ENCODE measurements at places on chromosomes 3 and 15.

GRCh38 chr3:57752307-57752706 lies 3.8 kb upstream of the SLMAP start:
- DNase-seq = no peak

- no peak for DNase-seq
Measured at GRCh38 chr3:109569135-109569846, 231.9 kb upstream of the DPPA4 start.

DNA sequence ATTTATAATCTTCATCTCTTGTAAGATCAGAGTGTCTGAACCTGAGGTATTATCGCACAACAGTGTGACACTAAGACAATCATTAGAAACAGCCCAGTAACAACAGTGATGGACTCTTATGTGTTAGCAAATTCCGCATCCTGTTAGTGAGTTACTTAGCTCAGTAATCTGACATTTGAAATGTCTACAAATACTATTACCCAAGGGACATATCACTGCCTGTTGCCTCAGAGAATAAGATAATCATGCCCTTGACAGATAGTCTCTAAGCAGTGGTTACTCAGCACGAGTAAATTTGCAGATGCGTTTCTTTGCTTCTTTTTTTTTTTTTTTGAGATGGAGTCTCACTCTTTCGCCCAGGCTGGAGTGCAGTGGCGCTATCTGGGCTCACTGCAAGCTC lies 13.4 kb upstream of the RTP1 start:
- DNase-seq = no peak

- no peak for DNase-seq
Measured at GRCh38 chr3:196941729-196942225, 551 bp downstream of the NCBP2 start.

- DNase-seq = no peak
Measured at GRCh38 chr3:188754267-188754666, 417.5 kb upstream of the TPRG1 start.

DNA sequence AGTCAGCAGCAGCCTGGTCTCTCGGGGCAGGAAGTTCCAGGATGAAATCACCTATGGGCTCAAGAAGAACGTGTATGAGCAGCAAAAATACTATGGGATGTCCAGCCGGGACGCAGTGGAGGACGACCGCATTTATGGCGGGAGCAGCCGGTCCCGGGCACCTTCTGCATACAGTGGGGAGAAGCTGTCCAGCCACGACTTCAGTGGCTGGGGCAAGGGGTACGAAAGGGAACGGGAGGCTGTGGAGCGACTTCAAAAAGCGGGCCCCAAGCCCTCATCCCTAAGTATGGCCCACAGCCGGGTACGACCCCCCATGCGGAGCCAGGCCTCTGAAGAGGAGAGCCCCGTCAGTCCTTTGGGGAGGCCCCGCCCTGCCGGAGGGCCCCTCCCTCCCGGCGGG lies 12.1 kb upstream of the APEH start:
- no peak for DNase-seq

Measured in GOT3 (cell line).